ENCODE measurements at places on chromosomes 1 and 21.

- DNase-seq = no peak
These were observed 357.8 kb upstream of the PTBP2 start for GRCh38 chr1:96363826-96364225.

GRCh38 chr21:30028537-30028936 lies 88.7 kb upstream of the GRIK1 start:
- no peak for DNase-seq

- DNase-seq = no peak
These were observed 29.4 kb upstream of the SLC19A1 start for GRCh38 chr21:45571641-45572040.

DNA sequence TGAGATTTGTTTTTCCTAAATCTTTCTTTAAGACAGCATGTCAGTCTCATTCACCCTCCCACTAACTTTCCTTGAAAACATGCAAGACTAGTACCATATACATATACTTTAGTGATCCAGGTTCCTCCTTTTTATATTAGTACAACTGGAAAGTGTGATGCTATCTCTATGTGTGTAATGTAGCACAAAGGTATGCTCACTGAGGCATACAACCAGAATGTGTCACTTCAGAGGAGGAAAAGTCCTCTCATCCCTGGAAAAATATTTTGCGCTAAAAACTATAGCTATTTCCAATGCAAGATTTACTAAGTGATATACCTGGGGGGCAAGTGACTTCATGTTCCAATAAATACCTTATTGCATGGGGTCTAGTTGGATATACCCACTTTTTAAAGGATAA lies 45.9 kb downstream of the BARHL2 start:
- no peak for DNase-seq

- DNase-seq = peak; percentile 30
These were observed 12.5 kb upstream of the TNNI3K start for GRCh38 chr1:74222701-74223100.
